ENCODE measurements at places on chromosomes 6 and 20.

DNA sequence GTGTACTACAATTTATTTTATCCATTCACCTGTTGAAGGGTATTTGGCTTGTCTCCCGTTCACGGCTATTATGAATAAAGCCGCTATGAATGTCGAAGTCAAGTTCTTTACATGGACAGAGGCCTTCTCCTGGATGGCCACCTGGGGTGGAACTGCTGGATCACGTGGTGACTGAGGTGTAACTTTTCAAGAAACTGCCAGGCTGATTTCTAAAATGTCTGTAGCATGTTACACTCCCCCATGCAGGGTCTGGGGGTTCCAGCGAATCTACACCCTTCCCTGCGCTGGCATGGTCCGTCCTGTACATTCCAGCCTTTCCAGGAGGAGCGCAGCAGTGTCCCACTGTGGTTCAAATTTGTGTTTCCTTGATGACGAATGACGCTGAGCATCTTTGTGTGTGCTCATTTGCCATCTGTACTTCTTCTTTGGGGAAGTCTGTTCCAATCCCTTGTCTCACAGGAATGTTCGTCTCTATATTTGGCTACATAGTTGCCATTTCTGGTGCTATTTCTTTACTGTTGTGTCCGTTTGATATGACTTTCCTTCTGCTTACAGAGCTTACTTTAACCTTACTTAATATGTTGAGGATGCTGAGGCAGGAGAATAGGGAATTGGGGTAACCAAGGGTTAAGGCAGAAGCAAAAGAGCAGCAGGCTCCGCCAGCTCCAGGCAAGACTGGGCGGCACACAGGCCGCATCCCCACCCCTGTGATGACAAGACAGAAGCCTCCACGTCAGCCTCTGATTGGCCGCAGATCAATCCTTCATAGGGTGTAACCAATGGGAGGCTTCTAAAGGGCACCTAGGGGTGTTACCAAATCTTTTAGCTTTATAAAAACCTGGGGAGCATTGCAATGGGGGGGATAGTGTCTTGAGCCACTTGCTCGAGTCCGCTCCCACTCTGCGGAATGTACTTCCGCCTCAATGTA is 106.6 kb downstream of the TAF4 start:
- DNase-seq: no peak

GRCh38 chr6:133092199-133092598 is 149.0 kb upstream of the EYA4 start:
- no peak for DNase-seq

DNA sequence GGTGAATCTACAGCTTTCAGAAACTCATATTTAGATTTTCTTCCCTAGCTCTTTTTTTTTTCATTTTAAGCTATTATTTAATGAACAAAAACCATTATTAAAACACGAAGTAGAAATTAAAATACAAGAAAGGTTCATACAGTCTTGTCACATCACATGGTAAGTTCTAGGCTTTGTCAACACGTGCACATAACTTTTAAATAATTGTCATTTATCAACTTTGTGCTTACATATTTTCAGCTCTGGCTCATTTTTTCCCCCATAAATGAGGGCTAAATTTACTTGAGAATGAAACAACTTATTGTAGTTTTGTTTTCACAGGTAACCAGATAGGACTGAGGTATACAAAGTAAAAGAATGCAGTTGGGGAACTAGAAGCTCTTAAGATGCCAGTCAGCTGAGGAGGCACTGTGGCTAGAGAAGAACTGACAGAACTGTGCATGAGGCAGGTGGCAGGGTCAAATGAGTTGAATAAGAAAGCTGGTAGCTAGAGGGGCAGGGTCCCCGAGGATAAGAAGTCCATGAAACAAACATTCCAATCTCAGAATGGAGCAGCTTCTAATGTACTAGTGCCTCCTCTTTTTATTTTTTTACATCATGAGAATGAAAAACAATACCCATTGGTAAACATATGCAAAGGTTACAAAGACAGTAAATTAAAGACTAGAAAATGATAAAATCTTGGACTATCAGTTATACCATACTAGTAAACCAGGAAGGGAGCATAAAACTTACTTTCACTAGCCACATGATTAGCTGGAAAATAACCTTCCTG is 141.5 kb downstream of the MYB start:
- no peak for DNase-seq

DNA sequence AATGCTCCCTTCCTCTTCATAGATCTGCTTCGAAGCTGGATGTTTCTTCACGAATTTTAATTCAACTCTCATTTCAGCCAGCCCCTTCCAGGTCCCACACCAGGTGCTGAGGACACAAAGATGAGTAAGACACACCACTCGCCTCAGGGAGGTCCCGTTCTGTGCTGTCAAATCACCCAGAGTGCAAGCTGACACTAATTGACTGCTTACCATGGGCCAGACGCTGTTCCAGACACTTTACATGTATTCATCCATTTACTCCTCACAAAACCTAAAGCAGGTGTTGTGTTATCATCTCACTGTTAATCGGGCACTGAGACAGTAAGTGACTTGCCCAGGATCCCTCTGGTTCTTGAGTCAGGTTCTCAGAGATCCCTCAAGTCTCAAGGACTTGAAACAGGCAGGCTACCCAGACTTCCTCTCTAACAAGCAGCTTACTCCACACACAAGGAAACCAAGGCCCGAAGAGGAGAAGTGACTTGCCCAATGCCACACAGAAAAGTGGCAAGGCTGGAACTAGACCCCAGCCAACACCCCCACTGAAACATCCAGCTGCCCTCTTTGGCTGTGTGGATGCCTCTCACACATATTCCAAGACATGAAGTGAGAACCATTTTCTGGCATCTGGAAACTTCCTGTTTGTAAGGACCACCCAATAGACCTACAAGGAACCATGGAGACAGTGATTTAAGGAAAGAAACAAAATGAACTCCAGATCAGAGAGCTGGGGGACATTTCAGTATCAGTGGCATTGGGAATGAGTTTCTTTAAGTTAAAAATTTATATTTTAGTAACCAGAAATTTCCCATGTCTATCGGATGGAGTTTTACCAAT is 174.5 kb downstream of the CDC5L start:
- no peak for DNase-seq

- DNase-seq: no peak
Observed at GRCh38 chr6:42471142-42471541, 19.4 kb upstream of the TRERF1 start.
